ENCODE measurements at places on chromosomes 2 and 18. TPM values are rescaled to one million over a fixed set of nuclear protein-coding genes. Genes with fewer than 3 reads are reported as not detected.

DNA sequence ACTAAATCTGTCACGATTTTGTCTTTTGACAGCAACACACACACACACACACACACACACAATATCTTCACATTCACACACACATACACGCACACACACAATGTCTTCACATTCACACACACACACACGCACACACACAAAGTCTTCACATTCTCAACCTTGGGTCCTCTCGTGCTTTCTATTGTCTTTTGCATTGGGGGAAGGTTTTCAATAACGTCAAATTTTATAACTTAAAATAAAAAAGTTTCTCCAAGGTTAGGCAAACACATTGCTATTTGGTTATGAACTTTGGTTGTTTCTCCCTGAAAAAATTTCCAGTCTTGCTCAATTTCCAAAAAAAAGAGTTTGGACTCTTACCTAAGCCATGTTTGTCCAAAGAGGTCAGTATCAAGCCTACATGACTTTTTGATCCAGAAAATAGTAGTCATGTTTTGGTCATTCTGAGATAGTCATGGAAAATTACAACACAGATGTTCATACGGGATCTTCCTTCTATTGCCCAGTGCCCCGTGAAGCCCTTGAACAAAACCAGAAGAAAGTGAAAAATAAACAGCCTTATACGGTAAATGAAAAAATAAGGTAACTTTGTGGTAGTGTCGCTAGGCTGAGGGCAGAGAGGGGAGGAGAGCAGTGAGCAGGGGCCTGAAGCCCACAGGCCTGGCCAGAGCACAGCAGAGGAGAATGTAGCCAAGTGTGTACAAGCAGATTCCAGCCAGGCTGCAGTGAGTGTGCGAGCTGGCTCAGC, 542.8 kb upstream of the ID2 start:
- H3K4me3 ChIP-seq = no peak overlapping the region
- H3K27me3 ChIP-seq = no peaks in the 10 kb centered on the region
- DNase-seq = no peak
- H3K27ac ChIP-seq = peak overlapping the region; percentile 24
- H3K4me1 ChIP-seq = no peaks in the 10 kb centered on the region
- H3K36me3 ChIP-seq = no peaks in the 10 kb centered on the region

DNA sequence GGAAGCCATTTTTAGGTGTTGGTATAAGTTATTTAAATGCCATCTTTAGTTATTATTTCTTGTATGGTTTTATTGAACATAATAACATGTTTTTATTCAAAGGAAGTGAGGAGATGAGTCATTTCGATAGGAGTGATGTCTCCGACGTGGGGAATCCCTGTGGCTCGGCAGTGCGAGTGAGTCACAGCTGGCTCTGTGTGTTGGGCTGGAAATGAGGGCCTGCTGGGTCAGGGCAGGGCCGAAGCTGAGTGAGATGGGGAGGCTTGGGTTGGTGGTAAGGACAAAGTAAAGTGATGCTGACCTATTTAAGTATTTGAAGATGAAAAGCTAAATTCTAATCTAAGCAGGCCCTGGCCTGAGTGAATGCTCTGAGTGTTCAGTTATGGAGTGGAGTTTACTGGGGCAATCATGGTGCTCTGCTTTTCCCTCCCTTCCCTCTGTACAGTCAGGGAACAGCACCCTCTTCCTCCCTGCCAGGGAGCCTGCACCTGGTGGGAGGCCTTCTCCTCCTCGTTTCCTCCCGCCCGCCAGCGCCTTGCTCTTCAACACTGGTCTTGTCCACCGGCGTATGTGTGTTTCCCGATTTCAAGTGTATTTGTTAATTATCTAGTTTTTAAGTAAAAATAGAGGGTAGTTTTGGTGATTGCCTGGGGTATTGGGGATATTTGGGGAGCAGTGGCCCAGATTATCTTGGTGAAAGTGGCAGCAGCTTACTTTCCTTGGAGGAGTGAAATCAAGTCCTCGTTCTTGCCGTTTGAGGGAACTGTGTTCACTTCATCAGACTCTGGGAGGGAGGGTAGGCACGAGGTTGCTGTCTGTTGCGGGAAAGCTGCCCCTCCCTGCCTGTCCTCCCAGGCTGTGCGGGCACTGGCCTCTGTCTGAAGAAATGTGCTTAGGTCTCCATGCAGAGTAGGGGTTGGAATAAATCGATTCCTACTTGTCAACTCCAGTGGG, 157.0 kb downstream of the LDLRAD4 start:
- peak; percentile 42 for DNase-seq
- peak overlapping the region; percentile 57 for H3K27ac ChIP-seq
- no peaks in the 10 kb centered on the region for H3K36me3 ChIP-seq
- no peak overlapping the region for H3K4me3 ChIP-seq
- no peaks in the 10 kb centered on the region for H3K4me1 ChIP-seq

Gene SIX2
- 3.3 TPM for total RNA-seq

GRCh38 chr2:54624591-54625071, 98.8 kb upstream of the EML6 start:
- H3K27ac ChIP-seq = no peak overlapping the region
- no peak overlapping the region for H3K4me3 ChIP-seq
- H3K4me1 ChIP-seq = no peaks in the 10 kb centered on the region

Gene SOX11
- not detected for total RNA-seq

GRCh38 chr18:31683106-31683505, 1.3 kb downstream of the B4GALT6 start:
- no peak overlapping the region for H3K4me3 ChIP-seq
- H3K4me1 ChIP-seq = peaks cover 16% of the 10 kb centered on the region
- H3K27me3 ChIP-seq = no peaks in the 10 kb centered on the region

GRCh38 chr2:217061916-217062505, 202.1 kb upstream of the TNP1 start:
- DNase-seq = no peak
- no peaks in the 10 kb centered on the region for H3K27me3 ChIP-seq
- no peak overlapping the region for H3K27ac ChIP-seq

GRCh38 chr2:232928551-232929302, 58.7 kb downstream of the SNORC start:
- H3K4me1 ChIP-seq = peaks cover 10% of the 10 kb centered on the region
- no peaks in the 10 kb centered on the region for H3K36me3 ChIP-seq
- peak overlapping the region; percentile 32 for H3K27ac ChIP-seq
- peak overlapping the region; percentile 79 for H3K4me3 ChIP-seq
- no peak for DNase-seq

DNA sequence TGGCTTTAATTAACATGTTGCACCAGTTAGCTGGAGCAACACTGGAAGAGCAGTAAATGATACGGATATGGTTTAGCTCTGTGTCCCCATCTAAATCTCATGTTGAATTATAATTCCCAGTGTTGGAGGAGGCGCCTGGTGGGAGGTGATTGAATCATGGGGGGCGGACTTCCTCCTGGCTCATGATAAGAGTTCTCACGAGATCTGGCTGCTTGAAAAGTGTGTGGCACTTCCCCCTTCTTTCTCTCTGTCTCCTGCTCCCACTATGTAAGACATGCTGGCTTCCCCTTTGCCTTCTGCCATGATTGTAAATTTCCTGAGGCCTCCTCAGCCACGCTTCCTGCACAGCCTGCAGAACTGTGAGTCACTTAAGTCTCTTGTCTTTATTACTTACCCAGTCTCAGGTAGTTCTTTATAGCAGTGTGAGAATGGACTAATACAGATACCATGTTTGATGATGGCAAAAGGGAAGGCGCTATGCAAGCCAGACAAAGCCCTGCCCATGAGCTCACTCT, 963.6 kb downstream of the SOCS6 start:
- no peaks in the 10 kb centered on the region for H3K36me3 ChIP-seq
- no peaks in the 10 kb centered on the region for H3K4me1 ChIP-seq
- no peaks in the 10 kb centered on the region for H3K27me3 ChIP-seq
- no peak for DNase-seq

GRCh38 chr2:140882671-140883620, 1247.9 kb downstream of the LRP1B start:
- no peaks in the 10 kb centered on the region for H3K36me3 ChIP-seq
- H3K4me1 ChIP-seq = no peaks in the 10 kb centered on the region
- no peak overlapping the region for H3K4me3 ChIP-seq
- DNase-seq = no peak
- no peaks in the 10 kb centered on the region for H3K27me3 ChIP-seq
- H3K27ac ChIP-seq = no peak overlapping the region

GRCh38 chr2:15653806-15654726, 62.4 kb downstream of the DDX1 start:
- no peak overlapping the region for H3K27ac ChIP-seq
- no peaks in the 10 kb centered on the region for H3K27me3 ChIP-seq
- no peaks in the 10 kb centered on the region for H3K36me3 ChIP-seq
- no peak overlapping the region for H3K4me3 ChIP-seq
- no peak for DNase-seq

DNA sequence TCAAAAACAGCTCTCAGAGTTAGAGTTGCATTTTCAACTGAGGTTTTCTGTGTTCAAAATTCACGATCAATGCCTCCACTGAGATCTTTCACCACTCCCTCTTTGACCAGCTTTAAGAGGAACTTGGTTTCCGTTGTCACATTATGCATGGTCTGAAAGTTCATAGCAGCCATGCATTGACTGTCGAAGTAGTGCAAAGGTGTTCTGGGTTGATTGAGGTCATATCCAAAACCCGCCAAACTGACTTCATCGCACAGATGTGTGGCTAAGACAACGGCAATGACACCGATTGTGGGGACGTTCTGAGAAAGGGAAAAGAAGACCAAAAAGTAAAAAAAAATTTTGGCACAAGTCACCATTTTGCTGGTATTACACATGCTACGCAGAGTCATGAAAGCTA, 48.7 kb downstream of the ST3GAL5 start:
- no peaks in the 10 kb centered on the region for H3K27me3 ChIP-seq
- H3K27ac ChIP-seq = no peak overlapping the region
- no peak overlapping the region for H3K4me3 ChIP-seq
- no peak for DNase-seq

DNA sequence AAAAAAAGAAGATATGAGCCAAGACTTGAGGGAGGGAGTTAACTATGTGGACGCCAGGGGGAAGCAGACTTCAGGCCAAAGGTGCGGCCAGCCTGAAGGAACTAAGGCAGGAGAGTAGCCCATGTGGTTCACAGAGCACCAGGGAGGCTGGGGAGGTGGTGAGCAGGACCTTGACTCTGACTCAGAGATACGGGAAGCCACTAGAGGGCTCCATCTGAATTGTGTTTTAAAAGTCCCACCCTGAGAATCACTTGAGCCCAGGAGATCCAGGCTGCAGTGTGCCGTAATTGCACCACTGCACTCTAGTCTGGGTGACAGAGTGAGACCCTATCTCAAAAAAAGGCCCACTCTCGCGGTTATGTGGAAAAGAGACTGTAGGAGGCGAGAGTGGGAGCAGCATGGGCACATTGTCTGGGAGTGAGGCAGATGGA, 12.3 kb downstream of the CEP192 start:
- no peak for DNase-seq
- H3K4me3 ChIP-seq = no peak overlapping the region
- no peaks in the 10 kb centered on the region for H3K27me3 ChIP-seq
- no peaks in the 10 kb centered on the region for H3K4me1 ChIP-seq
- peaks cover 24% of the 10 kb centered on the region for H3K36me3 ChIP-seq
- H3K27ac ChIP-seq = no peak overlapping the region

DNA sequence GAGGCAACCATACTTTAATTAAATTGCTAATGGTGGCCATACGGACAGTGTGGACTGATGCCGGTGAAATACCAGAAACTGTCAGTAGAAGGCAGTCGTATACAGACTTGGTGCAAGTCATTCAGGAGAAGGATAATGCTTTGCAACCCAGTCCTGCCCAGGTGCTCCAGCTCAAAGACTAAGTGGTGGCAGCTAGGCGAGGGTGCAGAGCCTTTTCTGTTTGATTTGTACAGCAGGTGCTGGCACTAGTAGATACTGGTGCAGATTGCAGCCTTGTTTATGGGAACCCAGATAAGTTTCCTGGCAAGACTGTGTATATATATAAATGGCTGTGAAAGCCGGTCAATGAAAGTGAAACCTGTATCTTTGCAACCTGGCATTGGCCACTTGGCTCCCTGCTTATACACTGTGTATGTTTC, 208.3 kb upstream of the SYT4 start:
- no peak overlapping the region for H3K4me3 ChIP-seq
- no peaks in the 10 kb centered on the region for H3K27me3 ChIP-seq
- H3K4me1 ChIP-seq = no peaks in the 10 kb centered on the region
- no peak overlapping the region for H3K27ac ChIP-seq

DNA sequence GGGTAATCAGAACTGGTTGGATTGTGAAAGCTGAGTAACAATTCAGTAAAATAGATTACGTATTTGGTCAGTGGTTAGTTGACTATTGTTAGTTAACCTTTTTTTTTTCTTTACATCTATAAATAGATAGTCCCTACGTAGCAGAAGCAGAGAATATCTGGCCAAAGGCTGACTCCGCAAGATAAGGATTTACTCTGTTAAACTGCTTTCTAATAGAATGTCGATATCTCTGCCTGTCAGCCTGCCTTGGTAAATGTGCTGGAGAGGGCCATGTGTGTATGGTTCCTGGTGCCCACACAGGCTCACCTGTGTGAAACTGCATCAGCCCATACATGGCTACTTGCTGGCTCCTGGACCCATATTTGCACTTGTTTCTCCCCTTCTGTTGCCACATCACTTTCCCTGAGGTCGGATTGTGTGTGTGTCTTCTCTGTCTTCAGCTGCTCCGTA, 94.4 kb downstream of the CRIM1 start:
- H3K4me3 ChIP-seq = no peak overlapping the region
- H3K36me3 ChIP-seq = no peaks in the 10 kb centered on the region
- no peak for DNase-seq
- no peaks in the 10 kb centered on the region for H3K4me1 ChIP-seq
- H3K27ac ChIP-seq = peak overlapping the region; percentile 13
- no peaks in the 10 kb centered on the region for H3K27me3 ChIP-seq

GRCh38 chr18:37539236-37539635, 26.4 kb downstream of the CELF4 start:
- H3K27ac ChIP-seq = no peak overlapping the region
- no peaks in the 10 kb centered on the region for H3K36me3 ChIP-seq
- H3K4me1 ChIP-seq = no peaks in the 10 kb centered on the region
- H3K27me3 ChIP-seq = peaks cover 41% of the 10 kb centered on the region
- no peak overlapping the region for H3K4me3 ChIP-seq

- DNase-seq = no peak
- no peak overlapping the region for H3K4me3 ChIP-seq
- no peaks in the 10 kb centered on the region for H3K36me3 ChIP-seq
- H3K4me1 ChIP-seq = no peaks in the 10 kb centered on the region
- no peaks in the 10 kb centered on the region for H3K27me3 ChIP-seq
Measured at GRCh38 chr2:232300894-232301387, 77.6 kb upstream of the ALPP start.

GRCh38 chr2:100222844-100223243, 80.5 kb upstream of the AFF3 start:
- H3K27ac ChIP-seq = no peak overlapping the region
- H3K4me1 ChIP-seq = no peaks in the 10 kb centered on the region
- DNase-seq = no peak
- no peaks in the 10 kb centered on the region for H3K27me3 ChIP-seq
- no peak overlapping the region for H3K4me3 ChIP-seq

DNA sequence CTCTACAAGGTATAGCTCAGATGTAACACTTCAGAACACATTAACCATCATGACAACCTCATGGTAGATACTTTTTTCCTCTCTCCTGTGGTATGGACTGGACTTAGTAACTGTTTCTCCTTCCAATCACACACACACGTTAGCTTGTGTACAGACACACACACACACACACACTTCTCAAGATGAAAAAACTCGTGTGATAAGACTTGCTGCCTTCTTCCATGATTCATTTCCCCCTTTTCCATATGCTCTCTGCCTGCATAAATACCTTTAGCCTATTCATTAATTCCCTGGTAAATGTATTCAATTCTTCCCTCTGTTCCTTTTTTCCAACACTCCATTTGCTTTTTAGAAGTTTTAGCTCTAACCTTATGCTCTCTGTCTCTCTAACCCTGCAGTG, 118.9 kb upstream of the TANK start:
- H3K4me1 ChIP-seq = no peaks in the 10 kb centered on the region
- H3K27ac ChIP-seq = no peak overlapping the region
- DNase-seq = no peak
- H3K4me3 ChIP-seq = no peak overlapping the region

GRCh38 chr18:38790303-38790702, 1224.7 kb upstream of the CELF4 start:
- H3K27ac ChIP-seq = no peak overlapping the region
- no peak overlapping the region for H3K4me3 ChIP-seq
- no peak for DNase-seq
- H3K36me3 ChIP-seq = no peaks in the 10 kb centered on the region
- H3K4me1 ChIP-seq = no peaks in the 10 kb centered on the region
